CD4-positive, alpha-beta T cell (primary cell): ENCODE measurements at places on chromosomes 2 and 18.

DNA sequence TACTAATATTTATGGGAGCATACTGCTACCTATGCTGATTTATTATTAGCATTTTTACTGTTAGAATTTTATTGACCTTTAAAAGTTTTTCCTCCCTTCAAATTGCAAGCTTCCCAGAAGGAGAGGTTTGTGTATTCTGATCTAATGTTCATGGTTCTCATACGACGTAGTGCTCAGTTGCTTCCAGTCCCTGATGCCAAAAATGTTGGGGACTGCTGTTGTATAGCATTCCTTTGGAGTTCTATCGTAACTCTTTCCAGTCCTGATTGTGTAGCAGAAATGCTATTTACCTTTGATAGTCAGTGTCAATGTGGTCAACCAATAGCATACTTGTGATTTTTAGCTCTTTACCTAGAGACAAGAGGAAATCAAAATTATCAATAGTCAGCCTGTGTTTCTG lies 69.5 kb upstream of the ZSWIM2 start:
- no peak for DNase-seq

GRCh38 chr2:232263295-232263694 lies 115.3 kb upstream of the ALPP start:
- DNase-seq, result no peak

- DNase-seq, result no peak
These were observed 58.2 kb downstream of the PPP1R1C start for GRCh38 chr2:182043861-182044260.

GRCh38 chr2:206619011-206619410 lies 23.3 kb upstream of the FAM237A start:
- DNase-seq, result no peak

- DNase-seq, result no peak
These were observed 25.2 kb upstream of the GPR55 start for GRCh38 chr2:230949966-230950873.

GRCh38 chr2:223576873-223577272 lies 25.3 kb downstream of the SCG2 start:
- DNase-seq, result no peak

GRCh38 chr2:193279361-193279760 lies 1084.6 kb upstream of the TMEFF2 start:
- DNase-seq, result no peak

GRCh38 chr2:63051042-63051794 lies 588 bp downstream of the OTX1 start:
- DNase-seq, result no peak

GRCh38 chr2:222242532-222242931 lies 56.3 kb downstream of the PAX3 start:
- DNase-seq, result no peak

DNA sequence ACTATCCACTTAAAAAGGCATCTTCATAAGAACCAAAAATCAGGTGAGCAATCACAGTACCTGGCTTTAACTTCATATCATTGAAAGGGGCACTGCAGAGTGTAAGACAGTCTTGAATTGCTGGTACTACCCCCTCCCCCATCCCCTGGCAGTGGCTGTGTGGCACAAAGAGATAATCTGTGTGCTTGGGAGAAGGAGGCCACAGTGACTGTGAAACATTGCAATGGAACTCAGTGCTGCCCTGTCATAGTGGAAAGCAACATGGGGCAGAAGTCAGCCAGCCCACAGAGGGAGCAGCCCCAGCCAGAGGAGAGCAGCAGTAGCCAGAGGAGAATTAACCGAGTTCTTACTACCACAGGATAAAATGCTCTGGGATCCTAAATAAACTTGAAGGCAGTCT lies 45.3 kb upstream of the UGP2 start:
- DNase-seq, result no peak

- DNase-seq, result no peak
These were observed 11.1 kb downstream of the CAVIN2 start for GRCh38 chr2:191835539-191836350.

DNA sequence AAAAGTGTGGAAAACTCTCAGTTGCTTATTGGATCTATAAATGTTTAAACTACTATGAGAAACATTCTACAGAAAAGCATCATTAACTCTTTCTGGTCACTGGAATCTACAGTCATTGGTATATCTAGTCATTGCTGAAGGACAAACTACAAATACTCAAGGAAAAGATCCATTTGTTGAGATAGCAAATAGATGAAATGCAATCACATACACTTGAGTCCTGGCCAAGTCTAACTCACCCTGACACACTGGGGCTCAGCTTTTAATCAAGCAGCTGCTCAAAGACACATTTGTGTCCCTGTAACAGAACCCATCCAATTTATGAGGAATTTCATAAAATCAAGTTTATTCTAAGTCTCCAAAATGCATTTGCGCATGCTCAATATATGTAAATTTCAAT lies 68.7 kb downstream of the CDH2 start:
- no peak for DNase-seq

GRCh38 chr2:28607730-28608499 lies 112.1 kb downstream of the PLB1 start:
- DNase-seq, result no peak

GRCh38 chr2:86393521-86394491 lies 47.4 kb upstream of the KDM3A start:
- no peak for DNase-seq

DNA sequence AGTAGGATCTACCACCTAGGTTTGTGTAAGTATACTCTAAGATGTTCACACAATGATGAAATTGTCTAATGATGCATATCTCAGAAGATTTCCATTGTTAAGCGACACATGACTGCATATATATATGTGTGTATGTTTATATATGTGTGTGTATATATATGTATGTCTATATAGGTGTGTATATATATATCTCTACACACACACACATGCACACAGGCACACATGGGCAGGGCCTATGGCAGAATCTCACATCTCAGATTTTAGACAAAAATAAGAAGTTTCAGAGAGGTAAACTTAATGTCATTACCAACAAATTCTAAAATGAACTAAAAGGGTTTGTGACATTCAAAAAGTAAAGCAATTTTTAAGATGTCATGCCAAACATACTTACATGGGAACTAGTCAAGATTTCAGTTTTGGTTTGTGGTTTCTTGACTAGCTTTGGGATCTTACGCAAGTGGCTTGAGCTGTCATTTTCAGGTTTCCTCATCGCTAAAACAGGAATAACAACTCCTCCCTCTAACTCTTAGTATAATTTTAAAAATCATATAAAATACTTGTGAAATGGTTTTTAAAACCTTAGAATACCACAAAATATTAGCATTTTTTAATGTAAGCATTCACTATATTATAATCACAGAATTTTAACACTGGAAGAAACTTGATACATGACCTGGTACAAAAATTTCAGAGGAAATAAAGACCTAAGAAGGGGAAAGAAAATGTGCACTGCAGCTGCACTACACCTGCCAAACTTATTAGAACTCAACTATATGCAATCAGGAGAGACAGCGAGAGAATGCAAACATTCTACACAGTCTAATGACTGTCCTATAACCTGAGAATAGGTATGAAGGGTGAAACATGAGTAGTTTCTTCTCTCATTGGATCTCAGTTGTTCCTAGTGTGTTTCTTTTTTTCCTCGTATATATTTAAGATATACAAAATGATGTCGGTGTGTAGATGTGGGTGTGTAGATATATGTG lies 75.7 kb downstream of the TTC21B start:
- no peak for DNase-seq

GRCh38 chr2:211823886-211824479 lies 714.6 kb downstream of the ERBB4 start:
- DNase-seq, result no peak

- no peak for DNase-seq
These were observed 2.5 kb downstream of the PAX3 start for GRCh38 chr2:222296311-222296741.

DNA sequence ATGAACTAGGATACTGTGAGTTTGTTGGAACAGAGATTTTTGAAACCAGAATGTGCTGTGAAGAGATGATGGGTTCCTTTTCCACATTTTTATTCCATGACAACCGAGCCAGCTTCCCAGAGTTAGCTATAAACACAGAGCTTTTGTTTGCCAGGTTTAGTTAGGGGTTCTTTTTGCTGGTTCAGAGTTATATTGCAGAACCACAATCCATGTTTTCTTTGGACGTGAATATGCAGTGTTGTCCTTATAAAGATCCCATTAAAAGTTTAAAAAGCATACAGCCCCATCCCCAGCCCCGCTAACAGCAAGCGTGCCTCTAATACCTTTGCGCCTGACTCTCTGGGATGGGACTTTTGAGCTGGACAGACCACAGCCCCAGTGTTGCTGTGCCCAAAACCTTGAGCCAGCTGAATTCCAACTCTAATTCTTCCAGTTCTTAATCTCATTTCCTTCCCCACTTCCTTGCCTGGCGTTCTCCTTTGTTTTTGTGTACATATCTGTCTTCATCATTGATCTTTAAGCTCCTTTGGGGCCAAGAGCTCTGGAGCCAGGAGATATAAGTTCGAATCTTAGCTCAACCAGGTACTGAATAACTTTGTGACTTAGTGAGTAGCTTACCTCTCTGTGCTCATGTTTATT lies 72.3 kb downstream of the SPATS2L start:
- DNase-seq, result no peak

DNA sequence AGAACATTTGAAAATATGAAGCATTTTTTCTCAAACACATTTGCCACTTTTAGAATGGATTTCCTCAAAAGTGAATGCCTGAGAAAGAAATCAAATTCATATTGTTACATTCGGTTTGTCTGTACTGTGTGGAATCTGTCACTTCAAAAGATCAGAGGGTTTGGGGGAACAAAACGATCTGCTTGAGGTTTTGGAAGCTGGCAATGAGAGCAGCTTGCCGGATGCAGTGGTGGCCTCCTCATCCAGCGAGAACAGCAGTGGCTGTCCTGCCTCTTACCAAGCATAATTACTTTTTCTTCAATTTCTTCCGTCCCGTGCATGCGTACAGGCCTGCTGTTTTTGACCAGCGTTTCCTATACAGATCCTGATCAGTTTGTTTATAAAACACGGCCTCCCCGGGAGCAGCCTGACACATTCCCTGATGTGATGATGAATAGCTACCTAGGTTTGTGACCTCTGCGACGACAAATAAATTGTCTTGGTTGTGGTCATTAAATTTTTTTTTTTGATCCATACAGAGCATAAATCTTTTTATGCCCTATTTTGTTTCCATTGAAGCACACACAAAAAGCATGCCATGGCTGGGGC lies 45.2 kb downstream of the ITGA6 start:
- DNase-seq, result no peak

DNA sequence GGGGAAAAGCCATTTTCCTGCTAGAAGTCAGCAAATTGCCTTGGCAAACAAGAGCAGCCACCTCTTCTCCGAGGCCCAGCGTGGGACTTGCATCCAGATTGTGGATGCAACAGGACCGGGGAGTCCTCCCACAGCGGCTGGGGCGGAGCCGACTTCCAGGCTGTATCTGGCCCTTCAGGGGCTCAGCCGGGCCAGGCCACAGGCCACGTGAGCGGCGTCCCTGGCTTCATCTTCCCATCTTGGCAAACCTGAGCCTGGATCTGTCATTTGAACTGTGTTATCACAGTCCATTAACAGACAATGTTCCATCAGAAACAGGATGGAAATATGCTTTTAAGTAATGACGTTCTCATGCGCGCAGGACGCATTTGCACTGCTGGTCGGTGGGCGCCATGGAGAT lies 483.5 kb upstream of the SALL3 start:
- no peak for DNase-seq

GRCh38 chr2:198371329-198371728 lies 566.9 kb downstream of the PLCL1 start:
- no peak for DNase-seq

- no peak for DNase-seq
These were observed 27.4 kb downstream of the CDK15 start for GRCh38 chr2:201833781-201834180.

DNA sequence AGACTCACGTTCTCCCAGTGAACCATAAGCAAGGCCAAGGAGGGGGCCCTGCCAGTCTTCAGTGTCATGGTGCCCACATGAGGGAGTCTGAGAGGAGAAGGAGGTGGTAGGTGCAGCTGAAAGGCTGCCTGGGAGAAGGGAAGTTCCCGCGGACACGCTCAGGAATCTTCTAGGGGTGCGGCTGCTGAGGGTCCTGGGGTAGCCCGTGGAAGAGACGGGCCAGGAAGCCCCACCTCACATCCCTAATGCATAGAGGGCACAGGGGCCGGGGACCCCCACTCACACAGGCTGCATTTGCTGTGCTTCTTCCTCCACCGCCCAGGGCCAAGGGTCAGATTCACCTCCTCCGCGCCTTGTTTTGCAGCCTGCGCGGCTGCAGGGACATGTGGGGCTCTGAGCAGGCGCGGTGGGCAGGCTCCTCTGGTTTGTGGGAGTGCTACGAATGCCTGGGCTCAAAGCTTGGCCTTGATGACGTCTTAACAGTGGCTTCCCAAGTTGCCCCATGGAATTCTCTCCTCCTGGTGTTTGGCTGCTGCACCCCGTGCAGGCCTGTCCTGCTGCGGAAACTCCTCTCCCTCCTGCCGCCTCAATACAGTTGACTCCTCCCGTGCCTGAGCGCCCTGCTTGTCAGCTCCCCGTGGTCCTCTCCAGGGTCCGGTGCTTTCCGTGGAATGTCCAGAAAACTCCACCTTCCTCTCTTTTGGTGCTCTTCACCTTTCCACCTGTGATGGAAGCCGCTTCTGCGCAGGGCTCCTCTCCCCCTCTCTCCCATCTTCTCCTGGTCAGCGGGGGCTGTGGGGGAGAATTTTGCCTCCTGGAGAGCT lies 95.7 kb downstream of the VAPA start:
- no peak for DNase-seq

GRCh38 chr2:195813421-195813820 lies 156.4 kb downstream of the SLC39A10 start:
- no peak for DNase-seq

GRCh38 chr2:147806846-147807245 lies 38.0 kb upstream of the ACVR2A start:
- no peak for DNase-seq

DNA sequence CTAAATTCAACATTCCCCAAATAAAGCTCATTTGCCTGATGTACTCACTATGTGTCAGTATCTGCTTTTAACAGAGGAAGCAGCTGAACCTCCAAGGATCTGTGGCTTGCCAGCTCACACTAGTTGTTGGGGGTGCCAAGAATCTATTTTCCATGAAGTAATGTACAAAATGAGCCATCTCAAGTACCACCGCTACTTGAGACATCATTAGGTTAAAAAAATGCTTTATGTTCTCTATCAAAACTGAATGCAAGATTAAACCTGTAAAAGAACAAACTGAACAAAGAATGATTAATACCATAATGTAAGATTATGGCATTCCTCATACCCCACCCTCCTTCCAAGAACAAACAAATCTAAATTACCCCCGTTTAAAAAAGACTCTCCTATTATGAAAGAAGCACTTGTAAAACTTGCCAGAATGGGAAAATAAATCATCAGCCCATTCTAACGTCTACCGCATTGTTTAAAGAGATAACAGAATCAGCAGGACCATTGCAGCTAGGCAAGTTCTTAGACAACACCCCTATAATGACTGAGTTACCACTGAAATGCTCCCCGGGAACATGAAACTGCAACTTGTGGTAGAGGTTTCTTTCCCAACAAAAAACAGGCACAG lies 471.6 kb downstream of the DLGAP1 start:
- no peak for DNase-seq

- DNase-seq, result no peak
These were observed 75.8 kb upstream of the MAP3K20 start for GRCh38 chr2:172999641-173000386.

GRCh38 chr2:79512442-79513401 lies at the start of gene CTNNA2:
CTNNA2 (plus strand) TSS chr2:79513051.
- DNase-seq, result no peak

- DNase-seq, result no peak
These were observed 139.5 kb upstream of the LINC00305 start for GRCh38 chr18:64288432-64288831.

- DNase-seq, result no peak
These were observed 158.6 kb upstream of the RAB6C start for GRCh38 chr2:129820908-129821307.
